ENCODE measurements at places on chromosomes 3 and 15.

DNA sequence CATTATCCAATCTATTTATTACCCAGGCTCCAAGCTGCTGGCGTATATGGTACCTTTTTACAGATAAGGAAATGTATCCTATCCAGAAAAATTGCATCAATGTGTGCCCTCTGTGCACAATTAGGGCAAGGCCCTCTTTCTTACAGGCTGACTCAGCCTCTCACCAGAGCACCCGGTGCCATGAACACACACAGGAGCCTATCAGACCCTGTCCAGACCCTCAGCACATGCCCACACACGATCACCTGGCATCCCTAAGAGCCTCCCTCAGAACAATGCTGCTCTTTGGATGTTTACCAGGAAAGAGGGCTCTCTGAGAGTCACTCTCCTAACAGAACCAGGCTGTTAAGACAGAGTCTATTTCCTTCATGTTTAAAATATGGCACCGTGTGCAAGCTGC, 460.0 kb upstream of the TBL1XR1 start:
- DNase-seq: no peak

DNA sequence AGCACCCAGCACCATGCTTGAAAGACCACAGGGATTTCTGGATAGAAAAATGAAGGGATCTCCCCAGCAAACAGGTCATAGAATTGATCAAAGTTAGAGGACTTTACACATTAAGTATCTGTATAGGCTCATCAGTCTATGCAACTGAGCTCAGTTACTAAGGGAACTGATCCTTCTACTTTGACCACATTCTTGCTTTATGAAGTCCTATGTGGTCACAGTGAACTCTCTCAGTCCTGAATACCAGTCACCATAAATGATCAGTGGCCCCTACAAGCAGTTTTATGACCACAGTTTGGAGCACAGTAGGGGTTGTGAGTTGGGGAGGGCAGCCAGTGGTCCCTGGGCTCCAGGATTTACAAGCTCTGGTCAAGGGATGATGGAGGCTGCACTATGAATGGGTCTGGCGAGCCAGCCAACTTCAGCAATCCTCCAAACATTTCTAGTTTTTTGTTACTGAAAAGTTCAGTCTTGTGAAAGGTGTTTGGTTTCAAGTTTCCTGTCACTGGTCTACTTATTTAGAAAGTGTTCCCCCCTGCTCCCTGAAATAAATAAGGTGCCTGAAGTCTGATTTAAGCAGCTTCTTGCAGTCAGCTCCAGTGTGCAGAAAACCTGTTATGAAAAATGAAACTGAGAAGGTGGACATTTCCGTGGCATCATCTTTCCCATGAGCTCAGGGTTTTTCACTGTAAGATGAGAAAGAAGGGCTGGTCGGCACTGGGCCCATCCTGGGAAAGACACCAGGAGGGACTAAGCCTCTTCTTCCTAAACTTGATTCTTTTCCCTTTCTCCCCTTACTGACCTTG, 75.5 kb downstream of the DAPK2 start:
- DNase-seq: no peak

DNA sequence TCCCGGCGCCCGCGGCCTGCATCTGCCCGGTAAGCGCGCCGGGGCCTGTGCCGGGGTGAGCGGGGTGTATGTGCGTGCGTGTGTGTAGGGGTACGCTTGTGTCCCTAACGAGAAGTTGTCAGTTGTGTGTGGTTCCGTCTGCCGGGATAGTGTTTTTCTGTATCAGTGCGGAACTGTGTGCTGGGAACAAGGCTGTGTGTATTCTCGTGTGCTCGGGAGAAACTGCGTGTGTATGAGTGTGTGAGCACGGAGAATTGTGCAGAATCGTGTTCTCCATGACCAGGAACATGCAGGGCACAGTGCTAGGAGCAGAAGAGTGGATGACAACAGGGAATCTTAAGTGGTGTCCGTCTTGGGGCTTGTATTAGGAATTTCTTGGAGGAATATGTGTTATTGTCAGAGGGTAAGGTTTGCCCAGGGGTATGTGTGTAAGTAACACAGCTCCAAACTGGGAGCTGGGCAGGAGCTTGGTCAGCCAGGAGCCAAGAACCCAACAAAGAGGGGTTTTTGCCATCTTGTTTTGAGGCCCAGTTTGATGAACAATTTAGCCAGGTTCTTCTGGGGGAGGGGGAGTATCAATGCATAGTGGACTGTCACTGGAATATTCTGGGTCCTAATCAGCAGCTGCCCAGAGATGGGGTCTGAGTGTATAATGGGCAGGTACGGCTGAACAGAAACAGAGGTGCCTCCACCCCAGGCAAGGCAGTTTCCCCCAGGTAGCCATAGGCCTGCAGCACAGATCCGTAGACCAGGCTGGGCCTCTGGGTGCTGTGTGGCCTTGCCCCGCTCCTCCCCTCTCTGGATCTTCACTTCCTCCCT, 2.1 kb downstream of the ISL2 start:
- no peak for DNase-seq

DNA sequence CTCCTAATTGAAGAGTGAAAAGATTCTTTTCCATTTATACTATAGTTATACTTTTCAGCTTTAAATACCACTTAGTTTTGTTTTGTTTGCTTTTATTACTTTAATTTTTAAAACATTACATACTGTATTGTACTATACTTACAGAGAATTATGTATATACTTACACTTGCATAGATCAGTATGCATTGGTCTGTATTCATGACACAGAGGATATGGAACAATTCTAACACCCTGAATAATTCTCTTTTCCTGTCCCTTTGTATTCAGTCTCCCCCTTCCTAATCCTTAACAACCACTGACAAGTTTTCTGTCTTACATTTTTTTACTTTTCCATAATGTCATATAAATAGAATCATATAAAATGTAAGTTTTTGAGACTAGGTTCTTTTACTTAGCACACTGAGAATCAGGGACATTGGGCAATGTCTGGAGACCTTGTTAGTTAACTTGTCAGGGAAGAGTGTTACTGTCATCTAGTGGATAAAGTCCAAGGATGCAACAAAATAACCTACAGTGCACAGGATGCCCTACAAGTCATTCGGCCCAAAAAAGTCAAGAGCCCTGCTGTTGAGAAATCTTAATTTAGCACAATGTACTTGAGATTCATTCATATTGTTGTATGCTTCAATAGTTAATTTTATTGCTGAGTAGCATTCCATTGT, 95.7 kb upstream of the MCTP2 start:
- no peak for DNase-seq

GRCh38 chr3:127825756-127826155, 3.4 kb upstream of the MGLL start:
- no peak for DNase-seq

GRCh38 chr3:50406487-50406886, 47.2 kb upstream of the TMEM115 start:
- DNase-seq: no peak

DNA sequence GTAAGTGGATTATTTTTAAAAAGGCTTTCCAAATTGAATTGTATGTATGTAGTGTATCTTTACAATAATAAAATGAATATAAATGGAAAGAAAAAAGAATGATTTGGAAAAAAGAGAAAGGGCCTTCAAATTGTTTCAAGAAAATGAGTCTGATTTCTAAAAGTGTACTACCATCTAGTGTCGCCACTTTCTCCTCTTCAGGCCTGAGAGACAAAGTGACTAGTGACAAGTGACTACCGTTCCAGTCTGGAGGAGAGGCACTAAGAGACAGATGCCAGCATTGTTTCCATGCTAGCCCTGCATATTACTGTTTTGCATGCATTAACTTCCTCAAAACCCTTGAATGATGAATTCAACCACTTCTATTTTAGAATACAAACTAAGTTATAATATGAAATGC, 39.3 kb downstream of the P3H2 start:
- DNase-seq: no peak

DNA sequence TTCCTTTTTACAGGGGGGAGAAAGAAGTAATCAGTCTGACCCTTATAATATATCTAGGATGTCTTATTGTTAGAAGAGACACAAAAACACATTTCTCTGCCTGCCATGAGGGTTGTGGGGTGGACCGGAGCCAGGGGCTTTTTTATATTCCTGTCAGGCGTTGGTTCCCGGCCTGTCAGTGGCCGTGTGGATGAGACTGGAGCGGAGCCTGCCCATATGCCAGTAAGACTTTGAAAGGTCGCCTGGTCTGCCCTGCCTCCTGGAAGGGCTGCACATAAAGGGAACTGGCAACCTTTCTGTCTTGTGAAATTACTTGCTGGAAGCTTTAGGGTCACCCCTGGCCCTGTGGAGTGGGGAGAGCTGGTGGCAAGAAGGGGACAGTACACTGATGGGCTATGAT, 34.7 kb downstream of the MAP3K13 start:
- no peak for DNase-seq

DNA sequence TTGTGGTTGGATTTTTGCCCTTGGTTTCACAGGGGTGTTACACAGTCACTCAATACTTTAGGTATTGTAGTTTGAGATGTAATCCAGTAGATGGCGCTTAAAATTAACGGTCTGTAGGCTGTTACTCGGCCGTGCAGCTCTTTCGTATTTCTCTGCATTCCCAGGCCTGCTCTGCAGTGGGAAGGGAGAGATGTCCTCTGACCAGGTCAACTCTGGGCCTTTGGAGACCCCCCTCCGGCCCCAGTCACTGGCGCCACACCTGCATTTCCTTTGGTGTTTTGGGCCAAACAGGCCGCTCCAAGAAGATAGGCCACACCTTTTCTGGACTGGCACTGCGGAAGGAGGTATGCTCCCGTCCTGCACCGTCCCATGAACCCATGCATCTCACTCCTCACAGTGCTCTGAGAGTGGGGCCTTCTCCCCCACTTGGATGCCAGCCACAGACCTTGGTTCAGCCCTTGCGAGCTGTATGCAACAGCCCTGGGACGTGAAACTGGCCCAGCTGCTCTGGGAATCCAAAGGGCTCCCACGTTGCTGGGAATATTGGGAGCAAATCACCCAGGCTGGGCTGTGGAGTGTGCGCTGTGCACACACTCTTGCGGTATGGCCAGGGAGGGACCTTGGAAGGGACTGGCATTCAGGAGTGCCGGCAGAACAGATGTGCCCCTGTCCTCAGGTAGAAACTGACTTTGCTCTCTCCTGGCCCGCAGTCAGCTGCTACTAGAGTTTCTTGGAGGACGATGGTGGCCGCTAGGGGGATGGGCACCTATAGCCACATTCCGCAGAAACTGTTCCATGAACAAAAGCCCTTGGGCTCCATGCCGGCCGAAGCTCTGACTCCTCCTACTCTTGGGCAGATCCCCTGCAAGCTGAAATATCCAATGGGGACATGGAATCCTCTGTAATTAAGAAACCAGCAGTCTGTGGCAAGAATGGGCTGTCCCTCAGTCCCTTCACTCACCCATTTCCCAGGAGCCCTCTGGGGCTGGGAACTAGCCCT, 410.5 kb upstream of the CADM2 start:
- DNase-seq: peak; percentile 45

DNA sequence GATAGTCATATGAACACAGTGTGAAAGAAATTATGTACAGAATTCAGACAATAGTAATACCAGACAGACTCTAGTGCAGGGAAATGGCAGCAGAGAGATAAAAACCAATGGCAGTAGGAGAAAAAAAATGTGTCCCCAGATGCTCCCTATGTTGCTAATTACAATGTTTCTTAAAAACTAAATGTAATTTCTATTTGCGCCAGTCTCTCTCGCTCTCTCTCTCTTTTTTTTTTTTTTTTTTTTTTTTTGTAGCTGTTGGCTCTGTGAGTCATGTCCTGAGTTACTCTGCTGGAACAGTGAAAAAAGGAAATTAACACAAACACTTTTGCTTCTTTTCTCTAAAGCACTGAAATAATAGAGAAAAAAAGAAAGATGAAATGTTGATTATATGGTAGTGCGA, 871.9 kb downstream of the GBE1 start:
- DNase-seq: peak; percentile 5

- no peak for DNase-seq
Measured at GRCh38 chr3:124935794-124936542, 1.4 kb upstream of the MUC13 start.

DNA sequence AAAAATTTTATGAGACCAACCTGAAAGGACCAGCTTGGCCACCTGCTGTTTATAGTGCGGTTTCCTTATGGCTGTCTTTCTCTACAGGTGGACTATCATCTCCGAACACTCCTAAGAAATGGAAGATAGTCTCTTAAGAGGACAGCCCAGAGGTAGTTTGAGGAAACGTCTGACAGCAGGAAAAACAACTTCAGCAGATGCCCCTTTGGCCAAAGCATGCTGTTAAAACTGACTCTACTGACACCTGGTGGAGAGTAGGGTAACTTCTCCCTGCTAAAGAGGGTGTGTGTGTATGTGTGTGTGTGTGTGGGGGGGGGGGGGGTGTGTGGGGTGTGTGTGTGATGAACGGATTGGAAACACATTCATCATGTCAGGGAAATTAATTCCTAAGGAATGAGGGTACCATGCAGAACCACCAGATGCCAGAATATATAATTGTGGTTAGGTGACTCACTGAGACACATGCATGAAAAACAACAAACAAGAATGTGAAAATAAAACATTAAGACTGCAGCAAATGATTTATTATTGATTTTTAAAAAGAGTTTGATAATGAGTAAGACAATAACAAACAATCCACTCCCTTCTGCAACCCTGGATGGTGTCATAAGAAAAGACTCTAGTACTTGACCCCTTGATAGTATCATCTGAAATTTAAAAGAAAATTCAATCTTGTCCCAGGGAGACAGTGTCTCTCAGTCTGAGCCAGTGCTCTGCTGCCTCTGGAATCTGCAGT, 256.5 kb downstream of the THRB start:
- DNase-seq: peak; percentile 77

DNA sequence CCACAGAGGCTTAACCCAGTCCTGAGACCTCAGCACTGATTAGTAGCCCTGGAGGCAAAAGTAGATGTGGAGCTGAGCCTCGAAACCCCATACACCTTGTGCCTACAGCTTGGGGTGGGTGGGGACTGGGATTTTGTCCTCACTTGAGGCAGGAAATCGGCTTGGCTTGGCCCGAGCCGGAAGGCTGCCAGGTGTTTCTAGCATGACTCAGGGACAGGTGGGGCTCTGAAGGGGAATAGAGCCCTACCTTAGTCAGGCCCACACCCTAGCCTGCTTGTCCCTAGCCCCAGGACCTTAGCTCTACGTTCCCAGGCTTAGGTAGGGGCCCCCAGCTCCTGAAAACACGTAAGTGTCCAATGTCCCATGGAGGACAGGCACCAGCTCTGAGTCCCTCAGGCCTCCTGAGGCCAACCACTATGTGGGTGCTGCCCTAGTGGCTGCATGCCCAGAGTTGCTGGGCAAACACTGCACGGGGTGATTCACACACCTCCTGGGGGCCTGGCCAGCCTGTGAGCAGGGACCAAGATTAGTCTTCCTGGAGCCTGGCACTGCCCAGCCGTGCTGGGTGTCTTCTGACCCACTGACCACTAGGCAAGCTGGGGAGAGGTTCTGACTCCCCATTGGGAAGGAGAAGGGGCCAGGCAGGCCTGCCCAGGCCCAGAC, 3.1 kb downstream of the MST1R start:
- DNase-seq: peak; percentile 81

GRCh38 chr3:107269136-107269535, 108.1 kb upstream of the CCDC54 start:
- no peak for DNase-seq

- DNase-seq: peak; percentile 94
Measured at GRCh38 chr3:46693038-46693891, at the start of gene ALS2CL. ALS2CL (minus strand) TSS chr3:46693679; CDS start chr3:46689440, 4,239 bp downstream.

DNA sequence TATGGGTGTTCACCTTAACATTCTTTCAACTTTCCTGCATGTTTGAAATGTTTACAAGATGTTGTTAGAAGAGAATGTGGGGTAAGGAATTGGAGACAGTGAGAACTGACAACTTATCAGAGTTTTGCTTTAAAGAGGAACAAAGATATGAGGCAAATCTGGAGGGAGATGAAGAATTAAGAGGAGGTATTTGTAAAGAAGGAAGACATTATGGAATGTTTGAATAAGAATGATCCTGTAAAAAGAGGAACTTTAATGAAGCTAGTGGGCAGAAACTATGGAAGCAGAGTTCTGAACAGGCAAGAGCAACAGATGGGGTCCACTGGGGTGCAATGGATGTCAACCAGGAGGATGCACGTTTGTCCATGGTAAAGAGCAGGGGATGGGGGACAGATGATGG, 27.7 kb downstream of the PLD1 start:
- no peak for DNase-seq
